Stimulated activated CD4-positive, alpha-beta T cell treated with anti-CD3 and anti-CD28 coated beads, TNF-alpha, amount 100 ng/mL, for 1 hour (primary cell): ENCODE measurements at places on chromosomes 1 and 21.

GRCh38 chr1:156422602-156423091 is 53.6 kb downstream of the RHBG start:
- DNase-seq = no peak

DNA sequence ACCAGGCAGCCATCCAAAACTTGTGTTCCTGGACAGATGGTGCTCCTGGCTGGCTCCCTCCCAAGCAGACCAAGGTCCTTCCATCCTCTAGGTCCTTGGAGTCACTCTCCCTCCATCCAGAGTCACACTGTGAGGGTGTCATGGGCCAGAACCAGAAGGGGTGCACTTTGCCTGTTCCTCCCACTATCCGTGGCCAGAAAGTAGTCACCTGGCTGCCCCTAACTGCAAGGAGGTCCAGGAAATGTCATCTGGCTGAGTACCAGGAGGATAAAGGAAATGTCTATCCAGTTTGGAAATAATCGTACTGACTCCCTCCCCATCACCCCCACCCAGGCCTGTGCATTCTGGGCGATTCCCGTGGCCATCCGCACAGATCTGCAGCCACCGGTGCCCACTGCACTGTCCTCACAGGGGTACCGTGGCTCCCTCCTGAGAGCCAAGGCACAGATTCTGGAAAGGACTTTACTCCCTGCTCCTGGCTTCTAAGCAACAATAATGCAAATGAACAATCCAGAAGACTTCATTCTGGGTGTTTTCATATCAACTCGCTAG is 253.2 kb downstream of the NPHP4 start:
- DNase-seq = no peak

DNA sequence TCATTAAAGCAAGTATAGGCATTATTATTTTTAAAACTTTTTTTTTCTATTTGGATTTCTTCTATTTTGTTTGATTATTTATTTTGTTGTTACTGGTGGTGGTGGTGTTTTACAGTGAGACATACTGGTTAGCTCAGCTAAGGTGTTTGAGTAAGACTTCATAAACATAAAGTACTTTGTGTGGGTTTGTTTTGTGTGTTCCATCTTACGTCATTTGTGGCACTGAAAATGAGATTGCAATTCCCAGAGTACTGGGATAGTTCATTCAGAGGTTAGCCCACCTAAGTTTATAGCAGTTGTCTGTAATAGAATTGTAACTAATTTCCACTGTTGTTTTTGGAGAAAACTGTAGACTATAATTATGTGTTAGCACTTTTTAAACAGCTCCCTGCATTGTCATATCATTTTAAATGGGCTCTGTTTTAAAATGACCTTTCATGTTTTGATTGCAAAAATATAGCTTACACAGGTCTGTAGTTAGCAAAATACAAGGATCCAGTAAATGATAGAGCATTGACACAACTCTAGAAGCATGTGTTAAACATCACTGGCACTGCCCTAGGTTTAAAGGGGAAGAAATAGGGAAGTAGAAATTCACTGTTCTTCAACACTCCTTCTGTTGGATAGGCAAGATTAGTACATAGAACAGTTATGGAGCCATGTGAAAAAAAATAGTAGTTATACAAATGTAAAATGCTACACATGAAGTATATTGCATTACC is 171.7 kb downstream of the NFIA start:
- no peak for DNase-seq

- DNase-seq = no peak
Observed at GRCh38 chr1:33094971-33095604, 14.1 kb downstream of the AZIN2 start.

DNA sequence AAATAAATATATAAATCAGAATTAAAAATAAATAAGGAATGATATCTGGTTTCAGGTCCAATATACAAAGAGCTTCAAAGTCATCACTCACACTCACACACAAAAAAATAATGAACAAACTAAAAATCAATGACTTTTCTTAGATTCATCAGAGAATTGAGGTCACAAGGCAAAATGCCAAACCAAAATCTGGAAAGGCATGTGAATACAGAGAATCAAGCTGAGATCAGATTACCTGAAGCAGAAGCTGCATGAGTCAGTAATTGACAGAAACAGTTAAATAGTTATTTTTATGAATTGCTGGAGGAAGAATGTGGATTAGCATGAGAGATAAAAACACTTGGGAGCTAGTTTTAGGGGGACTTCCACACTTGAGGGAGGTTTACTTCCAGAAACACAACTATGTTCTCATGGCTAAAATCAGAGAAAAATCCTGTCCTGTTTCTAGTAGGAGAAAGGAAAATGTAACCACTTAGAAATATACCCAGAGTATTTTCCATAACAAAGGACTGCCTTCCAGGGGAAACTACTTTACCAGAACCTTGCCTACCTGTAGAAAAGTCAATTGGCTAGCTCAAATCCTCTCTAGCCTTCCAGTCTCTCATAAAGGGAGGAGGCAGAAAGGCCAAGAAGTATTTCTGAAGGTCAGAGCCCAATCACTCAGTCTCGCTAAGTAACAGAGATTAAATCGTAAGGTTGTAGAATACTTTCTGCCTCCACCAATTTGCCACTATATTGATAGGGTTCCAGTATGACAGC is 536.6 kb upstream of the NR5A2 start:
- DNase-seq = no peak

- DNase-seq = no peak
Observed at GRCh38 chr1:185483664-185484450, 166.8 kb upstream of the IVNS1ABP start.

GRCh38 chr1:232462213-232462612 is 167.7 kb downstream of the SIPA1L2 start:
- DNase-seq = no peak

- DNase-seq = no peak
Observed at GRCh38 chr1:64010316-64010715, 193.1 kb upstream of the UBE2U start.

DNA sequence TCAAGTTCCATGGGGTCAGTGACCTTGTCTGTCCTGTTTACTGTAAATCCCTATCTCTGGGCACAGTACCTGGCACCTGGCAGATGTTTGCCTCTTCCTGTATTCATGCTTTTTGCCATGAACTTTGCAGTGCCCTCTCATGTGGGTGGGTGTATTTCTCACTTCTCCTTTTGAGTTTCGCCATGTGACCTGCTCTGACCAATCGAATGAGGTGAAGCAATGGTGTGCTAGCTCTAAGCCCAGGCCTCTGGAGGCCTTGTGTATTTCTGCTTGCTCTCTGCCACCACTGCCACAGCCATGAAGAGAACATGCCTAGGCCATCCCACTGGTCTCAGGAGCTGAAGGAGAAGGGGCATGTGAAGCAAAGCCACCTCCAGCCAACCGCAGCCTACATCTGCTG is 185.5 kb upstream of the ZC3H12A start:
- no peak for DNase-seq
